Activated T-helper 2 cell treated with anti-CD3 and anti-CD28 coated beads, Interferon-gamma antibody, Interleukin-2, Interleukin-4, amounts not matched to agents 10 μg/mL and 5 μg/mL and 100 μg/mL, durations not matched to agents 14 hours and 24 hours and 36 hours (primary cell): ENCODE measurements at places on chromosomes 2 and 18. TPM values are rescaled to one million over a fixed set of nuclear protein-coding genes. Genes with fewer than 3 reads are reported as not detected.

HAUS1 gene
- 52.3 and 58.1 TPM in 2 replicates for total RNA-seq

- DNase-seq: no peak
Measured at GRCh38 chr2:6864231-6864754, 1.4 kb downstream of the CMPK2 start.

DNA sequence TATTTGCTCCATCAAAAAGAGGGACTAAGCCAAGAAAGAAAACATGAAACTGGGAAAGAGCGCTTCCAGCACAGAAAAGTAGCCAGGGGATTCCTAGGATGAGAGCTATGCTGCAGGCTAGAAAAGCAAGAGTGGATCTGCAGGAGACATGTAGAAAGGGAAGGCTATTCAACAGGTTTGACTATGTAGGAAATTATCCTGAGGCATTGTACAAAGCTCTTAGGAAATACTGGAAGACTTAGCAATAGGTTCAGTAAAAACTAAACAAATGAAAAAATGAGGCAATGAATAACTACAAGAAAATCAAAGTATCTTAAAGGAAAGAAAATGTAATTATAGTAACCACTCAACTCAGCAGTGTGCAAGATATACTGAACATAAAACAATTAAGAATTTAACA lies 229.5 kb upstream of the FBXO11 start:
- no peak for DNase-seq

DNA sequence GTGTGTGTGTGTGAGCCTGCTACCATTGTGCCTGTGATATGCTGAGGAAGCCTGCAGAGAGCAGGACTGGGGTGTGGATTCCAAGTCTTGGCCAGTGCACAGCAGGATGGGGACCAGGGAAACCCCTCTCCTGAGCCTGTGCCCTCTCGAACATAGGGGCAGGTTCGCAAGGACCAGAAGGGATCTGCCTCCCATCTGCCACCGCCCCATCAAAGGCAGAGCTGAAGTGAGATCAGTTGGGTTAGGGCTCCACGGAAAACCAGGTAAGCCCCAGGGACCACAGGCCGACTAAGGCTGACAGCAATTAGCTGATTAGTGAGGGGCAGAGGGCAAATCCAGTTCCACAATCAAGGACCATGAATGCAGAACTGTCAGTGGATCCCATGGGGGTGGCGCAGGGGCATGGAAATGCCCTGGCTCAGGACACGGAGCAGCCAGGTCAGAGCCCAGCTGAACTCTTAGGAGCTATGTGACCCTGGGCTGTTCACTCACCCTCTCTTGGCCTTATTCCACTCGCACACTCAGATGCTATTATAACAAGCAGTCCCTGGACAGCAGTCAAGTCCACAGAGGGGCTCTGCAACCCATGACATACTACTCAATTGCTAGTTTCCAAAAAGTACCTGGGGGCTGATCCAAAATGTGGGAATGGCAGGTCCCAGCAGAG lies 84.2 kb upstream of the ID2 start:
- no peak for DNase-seq

- no peak for DNase-seq
Measured at GRCh38 chr18:61198486-61198885, 134.7 kb upstream of the CDH20 start.
